Left lobe of liver (tissue), 2 donors: ENCODE measurements at places on chromosomes 3 and 15. TPM values are rescaled to one million over a fixed set of nuclear protein-coding genes. Genes with fewer than 3 reads are reported as not detected.

DNA sequence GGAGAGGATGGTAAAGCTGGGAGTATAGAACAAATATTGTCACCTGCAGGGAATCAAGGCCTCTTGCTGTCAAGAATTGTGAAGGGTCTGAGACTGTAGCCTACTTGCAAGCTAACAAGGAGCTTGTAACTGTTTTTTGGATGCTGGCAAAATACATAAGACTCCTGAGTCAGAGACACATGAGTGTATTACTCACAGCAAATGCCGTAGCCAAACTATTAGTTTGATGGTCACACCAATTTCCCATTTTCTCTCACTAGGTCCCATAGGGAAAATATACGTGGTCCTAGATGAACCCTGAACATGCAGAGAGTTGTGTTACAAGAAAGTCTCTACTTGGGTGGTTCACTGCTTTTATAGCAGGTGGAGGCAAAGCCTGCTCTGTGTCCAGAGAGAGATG, 44.7 kb upstream of the LIPC start:
- DNase-seq, result no peak

DNA sequence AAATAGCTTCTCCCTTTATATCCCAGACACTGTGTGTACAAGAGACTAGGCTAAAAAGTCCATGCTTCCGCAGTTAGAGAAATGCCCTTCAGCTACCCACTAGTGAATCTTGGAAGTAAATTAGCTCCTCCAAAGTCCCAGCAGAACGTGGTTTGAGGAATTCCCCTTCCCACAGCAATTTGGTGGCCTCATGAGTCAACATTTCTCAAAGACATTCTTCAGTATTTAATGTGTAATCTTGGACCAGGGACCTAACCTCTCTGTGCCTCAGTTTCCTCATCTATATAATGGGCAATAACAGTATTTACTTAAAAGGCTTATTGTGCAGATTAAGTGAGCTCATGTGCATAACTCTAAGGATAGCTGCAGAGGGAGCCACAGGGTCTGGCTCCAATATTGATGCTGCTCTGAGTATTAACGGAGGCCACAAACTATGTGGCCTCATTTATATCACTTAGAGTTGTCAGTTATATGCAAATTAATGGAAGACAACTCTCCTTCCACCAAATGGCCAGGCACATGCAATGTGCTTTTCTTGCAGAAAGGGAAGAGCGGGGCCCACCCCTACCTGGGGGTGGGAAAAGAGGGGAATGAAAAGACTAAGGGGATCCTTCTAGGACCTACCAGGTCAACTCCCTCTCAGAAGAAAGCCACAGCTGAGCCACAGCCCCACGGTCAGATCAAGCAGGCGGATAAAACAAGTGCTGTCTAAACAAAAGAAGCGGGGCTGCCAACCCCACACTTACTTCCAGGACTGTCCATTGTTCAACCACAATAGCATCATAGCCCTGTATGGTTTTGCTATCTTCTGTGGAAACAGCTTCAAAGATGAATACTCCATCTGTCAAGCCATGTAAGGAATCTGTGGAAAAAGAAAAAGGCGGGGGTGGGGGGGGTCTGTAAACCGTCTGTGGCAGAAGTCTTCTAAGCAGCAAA, 92.4 kb downstream of the OXNAD1 start:
- no peak for DNase-seq

- DNase-seq, result no peak
Measured at GRCh38 chr3:160343132-160343531, 55.9 kb downstream of the IFT80 start.

GRCh38 chr3:62771331-62772072, 103.7 kb downstream of the CADPS start:
- DNase-seq, result no peak

GRCh38 chr3:50971487-50971924, 296.8 kb downstream of the DOCK3 start:
- no peak for DNase-seq

DNA sequence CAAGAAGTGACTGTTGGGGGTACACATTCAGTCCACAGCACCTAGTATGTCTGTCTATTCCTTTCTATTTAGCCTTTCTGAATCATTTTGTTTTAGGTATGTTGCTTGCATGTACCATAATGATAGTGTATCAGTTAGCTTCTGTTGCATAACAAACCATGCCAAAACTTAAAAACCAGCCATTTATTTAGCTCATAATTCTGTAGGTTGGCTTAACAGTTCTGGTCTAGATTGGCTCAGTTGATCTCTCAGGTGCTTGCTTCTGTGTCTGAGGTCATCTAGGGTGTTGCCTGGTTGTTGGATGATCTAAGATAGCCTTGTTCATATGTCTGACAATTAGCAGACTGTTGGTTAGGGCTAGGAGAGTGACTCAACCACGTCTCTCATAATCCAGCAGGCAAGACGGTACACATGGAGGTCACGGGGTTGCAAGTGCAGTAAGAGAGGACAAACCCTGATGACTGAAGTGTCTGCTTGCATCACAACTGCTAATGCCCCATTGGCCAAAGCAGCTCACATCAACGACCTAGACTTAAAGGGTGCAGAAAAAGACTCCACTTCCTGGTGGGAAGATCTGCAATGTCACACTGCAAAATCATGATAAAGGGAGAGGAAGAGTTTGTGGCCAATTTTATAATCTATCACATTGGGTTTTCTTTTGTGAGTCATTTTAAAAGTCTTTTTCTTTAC, 6.8 kb upstream of the PDCD6IP start:
- DNase-seq, result no peak

GRCh38 chr3:48662753-48663488, at the start of gene CELSR3:
Gene CELSR3 (minus strand): TSS chr3:48662886. CDS start chr3:48662634, 252 bp downstream.
- DNase-seq, result no peak

- no peak for DNase-seq
Measured at GRCh38 chr3:108455212-108455705, 55.1 kb downstream of the MYH15 start.

DNA sequence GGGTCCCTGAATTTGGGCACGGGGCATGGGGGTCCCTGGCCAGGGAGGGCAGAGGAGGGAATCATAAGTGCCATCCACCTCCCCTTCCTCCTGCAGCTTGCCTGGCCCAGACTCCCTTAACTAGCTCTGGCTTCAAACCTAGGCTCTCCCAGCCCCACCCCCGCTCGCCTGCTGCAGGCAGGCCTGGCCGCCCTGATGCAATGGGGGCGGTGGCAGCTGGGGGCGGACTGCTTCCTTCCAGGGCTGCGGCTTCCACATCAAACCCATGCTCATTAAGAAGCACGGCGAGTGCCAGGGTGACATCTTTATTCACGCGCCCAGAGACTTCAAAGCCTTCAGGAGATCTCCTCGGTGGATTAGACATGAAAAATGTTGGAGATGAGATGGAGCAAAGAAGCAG, 123.1 kb downstream of the TPRA1 start:
- no peak for DNase-seq

DNA sequence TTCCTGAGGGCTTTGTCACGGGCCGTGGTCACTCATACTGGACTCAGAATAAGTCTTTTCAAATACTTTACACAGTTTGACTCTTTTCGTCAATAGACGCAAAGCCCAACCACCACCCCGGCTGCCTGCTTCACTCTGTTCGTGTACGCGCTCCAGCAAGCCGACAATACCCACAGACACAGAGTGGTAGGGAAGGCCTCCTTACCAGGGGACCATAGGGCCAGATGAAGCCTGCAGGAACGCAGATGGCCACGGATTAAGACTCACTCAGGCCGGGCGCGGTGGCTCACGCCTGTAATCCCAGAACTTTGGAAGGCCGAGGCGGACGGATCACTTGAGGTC, 29.7 kb downstream of the EFCAB12 start:
- DNase-seq, result no peak

DNA sequence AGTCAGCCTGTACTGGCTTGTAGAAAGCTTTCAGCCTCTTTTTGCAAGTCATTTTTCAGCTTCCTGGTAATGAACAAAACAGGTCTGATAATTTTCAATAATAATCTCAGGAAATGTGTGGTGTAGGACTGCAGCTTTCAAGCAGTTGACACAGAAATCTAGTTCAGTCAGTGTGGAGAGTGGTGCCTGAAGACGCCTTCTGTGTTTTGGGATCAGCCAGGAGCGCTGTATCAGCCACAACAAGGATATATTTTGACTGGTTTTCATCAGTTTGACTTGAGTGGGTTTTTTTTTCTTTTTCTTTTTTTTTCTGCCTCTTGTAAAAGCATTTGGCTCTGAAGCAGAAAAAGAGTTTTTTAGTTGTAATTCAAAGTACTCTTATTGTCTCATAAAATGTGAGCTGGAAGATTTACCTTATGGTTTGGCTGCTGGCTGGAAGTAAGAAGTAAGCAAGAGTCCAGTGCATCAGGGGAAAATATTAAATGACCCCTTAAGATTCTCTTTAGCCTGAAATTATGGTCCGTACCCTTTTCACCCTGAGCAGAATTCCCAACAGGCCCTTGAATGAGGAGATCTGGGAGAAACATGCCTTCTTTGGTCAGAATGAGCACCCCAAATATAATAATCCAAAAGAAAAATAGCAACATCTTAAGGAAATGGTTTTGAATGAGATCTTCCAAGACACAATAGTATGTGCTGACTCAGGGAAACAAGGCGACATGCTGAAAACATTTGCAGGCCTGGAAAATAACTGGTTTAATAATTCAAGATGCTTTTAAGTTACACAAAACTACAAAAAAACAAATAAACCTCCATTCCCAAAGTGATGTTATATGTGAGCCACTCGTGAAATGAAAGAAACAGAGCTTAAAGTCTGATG, 332.7 kb upstream of the ADAMTS9 start:
- DNase-seq, result no peak

Gene MOBP
- total RNA-seq, result not detected
